ENCODE measurements at places on chromosomes 3 and 15.

GRCh38 chr3:160006282-160007163 is 17.9 kb downstream of the IL12A start:
- DNase-seq = peak; percentile 69

DNA sequence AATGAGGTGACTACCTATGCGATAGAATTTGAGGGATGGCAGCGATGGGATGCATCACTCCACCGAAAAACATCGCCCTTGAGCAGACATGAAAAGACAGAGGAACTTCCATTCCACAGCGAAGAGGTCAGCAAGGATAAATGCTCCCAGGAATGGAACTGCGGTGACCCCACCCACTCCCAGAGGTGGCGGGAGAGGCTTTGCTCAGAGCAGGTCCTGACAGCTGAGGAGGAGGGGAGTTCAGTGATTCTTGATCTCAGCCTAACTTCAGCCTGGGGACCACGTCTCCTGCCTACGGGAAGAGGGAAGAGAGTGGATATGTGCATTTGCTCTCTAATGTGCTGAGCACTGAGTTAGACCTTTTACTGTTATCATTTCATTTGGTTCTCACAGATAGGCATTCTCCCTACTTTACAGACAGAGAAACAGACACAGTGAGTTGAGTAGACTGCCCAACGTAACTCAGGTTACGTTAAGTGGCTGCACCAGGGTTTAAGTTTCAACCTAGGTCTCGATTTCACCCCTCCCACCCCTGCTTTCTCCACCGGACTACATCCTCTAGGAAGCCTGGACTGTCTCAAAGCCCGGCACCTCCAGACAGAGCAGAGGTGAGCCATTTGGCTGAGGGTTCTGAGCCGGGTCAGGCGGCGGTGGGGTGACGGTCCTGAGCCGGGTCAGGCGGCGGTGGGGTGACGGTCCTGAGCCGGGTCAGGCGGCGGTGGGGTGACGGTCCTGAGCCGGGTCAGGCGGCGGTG is 170.0 kb downstream of the RAB11A start:
- DNase-seq = peak; percentile 2

- peak; percentile 54 for DNase-seq
These were observed 86.2 kb upstream of the LRTM1 start for GRCh38 chr3:55014081-55014480.

DNA sequence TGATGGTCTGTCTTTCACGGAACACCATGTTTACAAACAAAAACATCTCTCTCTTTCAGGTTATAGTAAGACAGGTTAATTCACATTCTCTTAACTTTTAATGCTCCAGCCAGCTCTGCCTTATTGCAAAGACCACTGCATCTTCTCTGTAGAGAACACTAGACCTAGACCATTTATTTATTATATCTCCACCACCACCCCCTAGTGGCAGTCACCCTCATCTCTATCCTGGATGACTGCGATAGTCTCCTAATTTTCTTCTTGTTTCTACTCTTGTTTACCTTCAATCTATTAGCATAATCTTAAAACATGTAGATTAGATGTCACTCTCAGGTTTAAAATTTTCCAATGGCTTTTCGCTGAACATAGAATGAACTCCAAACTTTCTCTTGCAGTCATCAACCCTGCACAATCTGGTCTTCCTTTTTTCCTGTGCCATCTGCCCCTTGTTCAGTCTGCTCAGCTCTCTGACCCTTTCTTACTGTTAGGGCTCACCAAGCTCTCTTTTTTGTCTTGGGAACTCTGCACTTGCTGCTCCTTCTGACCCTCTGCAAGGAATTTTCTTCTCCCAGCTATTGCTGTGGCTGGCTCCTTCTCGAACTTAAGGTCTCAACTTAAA is 155.6 kb downstream of the SQOR start:
- DNase-seq = peak; percentile 44

DNA sequence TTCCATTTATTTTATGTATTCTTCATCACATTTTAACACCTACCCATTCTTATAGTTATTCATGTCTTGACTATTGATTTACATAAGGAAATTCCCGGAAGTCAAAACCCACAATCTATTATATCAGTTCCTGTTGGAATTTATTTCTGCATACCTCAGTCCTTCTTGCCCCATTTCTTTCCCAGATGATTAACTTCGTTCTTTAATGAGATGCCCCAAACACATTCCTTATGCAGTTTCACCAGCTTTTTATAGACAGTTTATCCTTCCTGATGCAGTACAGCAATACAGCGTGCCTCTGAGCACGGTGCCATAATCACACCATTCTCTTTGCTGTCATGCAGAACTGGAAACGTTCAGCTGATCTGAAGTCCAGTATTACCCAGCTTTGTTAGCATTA is 175.8 kb upstream of the NANOGP8 start:
- no peak for DNase-seq

- DNase-seq = no peak
These were observed 451.0 kb downstream of the EPHA6 start for GRCh38 chr3:97265237-97266005.

- DNase-seq = peak; percentile 9
These were observed 75.8 kb downstream of the ZPLD1 start for GRCh38 chr3:102510663-102511062.

- DNase-seq = no peak
These were observed 437.4 kb upstream of the TPRG1 start for GRCh38 chr3:188734395-188734794.

DNA sequence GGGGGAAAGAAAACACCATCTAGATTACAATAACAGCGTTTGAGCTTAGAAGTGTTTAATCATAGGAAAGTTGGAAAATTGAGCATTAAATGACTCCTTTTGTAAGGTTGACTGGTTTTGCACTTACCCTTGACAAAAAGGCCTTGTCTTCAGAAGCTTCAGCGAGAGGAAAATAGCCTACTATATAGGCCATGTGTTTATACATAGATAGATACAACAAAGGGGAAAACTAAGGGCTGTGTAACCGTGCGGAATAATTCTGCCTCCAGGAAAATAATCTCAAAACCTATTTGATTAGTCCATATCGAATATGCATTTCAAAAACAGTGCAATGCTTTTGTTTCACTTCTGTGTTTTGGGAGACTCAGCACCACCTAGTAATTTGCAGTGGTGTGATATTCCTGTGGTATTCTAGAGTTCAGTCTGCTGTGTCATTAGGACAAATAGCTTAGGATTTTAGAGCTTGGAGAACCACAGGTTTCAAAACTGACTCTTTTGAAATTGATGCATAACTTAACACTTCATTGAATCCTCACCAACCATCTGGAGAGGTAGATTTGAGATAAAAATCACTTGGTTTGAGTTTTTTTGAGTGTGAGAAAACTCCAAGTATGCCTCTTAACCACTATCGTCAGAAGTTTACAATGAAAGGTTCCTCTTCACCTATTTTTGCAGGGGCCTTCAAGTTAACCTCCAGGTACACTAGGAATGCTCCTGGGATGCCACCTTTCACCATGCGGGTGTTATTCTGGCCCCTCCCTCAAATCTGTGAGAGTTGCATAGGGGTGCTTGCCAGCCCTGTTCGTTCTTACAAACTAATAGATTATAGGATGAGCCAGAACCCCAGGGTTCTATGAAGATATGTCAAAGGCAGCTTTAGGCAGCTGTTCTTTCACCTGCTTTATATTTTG is 1.9 kb downstream of the ARHGAP31 start:
- peak; percentile 54 for DNase-seq

- no peak for DNase-seq
These were observed 122.6 kb upstream of the SMAD3 start for GRCh38 chr15:66942649-66943390.

DNA sequence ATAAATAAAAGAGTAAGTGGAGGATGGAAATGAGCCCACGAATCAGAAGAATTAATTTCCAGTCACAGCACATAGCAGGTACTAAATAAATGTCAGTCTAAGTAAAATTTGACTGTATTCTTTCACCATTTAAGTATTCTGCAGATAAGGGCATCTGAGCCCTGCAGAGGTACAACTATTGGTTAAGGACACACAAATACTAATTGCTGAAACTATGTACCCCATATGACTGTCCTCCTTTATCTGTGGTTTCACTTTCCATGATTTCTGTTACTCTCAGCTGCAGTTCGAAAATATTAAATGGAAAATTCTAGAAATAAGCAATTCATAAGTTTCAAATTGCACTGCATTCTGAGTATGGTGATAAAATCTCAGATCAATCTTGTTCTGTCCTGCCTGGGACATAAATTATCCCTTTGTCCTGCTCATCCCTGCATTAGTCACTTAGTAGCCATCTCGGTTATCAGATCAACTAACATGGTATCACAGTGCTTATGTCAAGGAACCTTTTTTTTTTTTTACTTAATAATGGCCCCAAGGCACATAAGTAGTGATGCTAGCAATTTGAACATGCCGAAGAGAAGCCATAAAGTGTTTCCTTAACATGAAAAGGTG is 95.1 kb downstream of the LSAMP start:
- no peak for DNase-seq

GRCh38 chr15:37698679-37699078 is 235.8 kb upstream of the TMCO5A start:
- DNase-seq = no peak

GRCh38 chr3:184599143-184599542 is 37.6 kb downstream of the EPHB3 start:
- no peak for DNase-seq

- DNase-seq = no peak
These were observed 27.4 kb downstream of the CALML4 start for GRCh38 chr15:68177742-68178141.

DNA sequence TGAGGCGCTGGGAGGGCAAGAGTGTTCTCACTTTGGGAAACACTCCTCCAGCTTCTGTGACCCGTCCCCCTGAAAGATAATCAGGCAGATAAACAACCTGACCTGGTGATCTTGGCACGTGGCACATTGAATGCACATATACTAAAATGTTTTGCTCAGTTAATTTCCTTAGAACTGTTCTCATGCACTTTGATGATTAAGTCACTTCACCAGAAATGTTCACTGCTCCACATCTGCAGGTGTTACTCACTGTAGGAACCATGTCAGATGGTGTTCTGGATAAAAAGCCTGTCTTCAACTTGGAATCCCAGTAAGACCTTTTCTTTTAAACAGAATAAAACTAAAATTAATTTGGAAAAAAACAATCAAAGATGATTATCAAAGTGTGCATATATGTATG is 24.6 kb upstream of the NIPA2 start:
- no peak for DNase-seq

DNA sequence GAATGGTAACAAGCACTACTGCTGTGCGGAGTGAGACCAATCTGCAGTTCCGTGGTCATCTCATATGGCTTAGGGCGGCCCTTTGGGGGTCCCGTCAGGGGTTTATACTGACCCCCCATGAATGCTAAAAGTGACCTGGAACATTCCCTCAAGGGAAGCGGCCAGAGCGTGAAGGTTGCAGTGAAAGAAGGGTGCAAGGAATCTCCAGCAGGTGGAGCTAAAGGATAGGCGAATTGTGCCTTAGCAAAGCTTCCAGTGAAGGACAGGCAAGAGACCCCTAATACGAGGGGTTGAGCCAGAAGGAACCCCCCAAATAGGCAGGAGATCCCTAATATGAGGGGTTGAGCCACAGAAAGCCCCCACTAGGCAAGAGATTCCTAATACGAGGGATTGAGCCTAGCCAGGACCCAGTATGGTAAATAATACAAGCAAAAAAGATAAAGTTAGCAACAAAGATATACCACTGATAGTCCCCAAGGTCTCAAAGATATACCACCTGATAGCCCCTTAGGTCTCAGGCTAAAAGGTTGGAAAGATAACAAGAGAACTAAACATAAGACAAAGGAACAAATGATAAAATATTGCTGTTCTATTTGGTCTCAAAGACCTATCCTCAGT is 32.8 kb downstream of the ZNF589 start:
- DNase-seq = peak; percentile 38

GRCh38 chr3:141294848-141295247 is 63.2 kb downstream of the PXYLP1 start:
- peak; percentile 81 for DNase-seq

GRCh38 chr15:77637851-77638692 is 5.4 kb upstream of the LINGO1 start:
- no peak for DNase-seq

- no peak for DNase-seq
These were observed 315.8 kb downstream of the NTRK3 start for GRCh38 chr15:87940768-87941167.

GRCh38 chr3:43036621-43037423 is 57.7 kb downstream of the GASK1A start:
- DNase-seq = no peak

DNA sequence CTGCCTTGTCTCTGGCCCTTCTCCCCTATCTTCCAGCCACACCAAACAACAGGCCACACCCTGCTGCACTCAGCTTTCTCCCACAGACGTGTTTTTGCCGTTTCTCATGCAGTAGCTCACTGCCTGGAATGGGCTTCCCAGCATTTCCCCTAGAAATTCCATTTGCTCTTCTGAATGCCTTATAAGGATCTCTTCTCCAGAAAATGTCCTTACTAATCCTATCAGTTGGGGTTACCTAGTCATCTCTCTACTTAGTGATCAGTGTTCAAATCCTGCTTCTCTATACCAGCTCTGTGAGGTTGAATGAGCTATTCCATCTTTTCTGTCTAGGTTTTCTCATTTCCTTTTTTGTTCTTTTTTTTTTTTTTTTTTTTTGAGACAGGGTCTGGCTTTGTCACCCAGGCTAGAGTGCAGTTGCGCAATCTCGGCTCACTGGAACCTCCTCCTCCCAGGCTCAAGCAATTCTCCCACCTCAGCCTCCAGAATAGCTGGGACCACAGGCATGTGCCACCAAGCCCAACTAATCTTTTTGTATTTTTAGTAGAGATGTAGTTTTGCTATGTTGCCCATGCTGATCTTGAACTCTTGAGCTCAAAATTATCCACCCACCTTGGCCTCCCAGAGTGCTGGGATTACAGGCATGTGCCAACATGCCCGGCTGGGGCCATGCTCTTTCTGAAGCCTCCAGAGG is 98.2 kb upstream of the CHD2 start:
- peak; percentile 65 for DNase-seq

- peak; percentile 57 for DNase-seq
These were observed 95.3 kb upstream of the OXTR start for GRCh38 chr3:8864402-8865350.

DNA sequence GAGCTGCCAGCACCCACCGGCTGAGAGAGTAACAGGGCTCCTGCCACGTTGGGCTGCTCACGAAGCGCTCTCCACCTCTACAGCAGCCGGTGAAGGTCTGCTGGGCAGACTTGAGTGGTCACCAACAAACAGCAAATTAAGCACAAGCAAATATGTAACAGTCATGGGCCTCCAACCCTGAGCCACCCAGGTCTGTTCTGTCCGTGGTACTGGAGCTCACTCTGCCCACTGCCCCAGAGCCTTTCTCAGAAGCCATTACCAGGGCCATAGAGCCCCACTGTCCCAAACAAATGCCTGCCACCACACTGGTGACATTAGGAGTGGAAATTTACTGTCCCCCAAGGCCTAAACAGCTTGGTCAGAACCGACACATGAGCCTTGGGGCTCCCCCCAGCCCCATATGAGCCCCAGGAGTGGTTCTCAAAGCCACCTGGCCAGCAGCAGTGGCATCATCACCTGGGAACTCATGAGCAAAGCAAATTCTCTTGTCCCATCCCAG is 56.6 kb downstream of the LRIG1 start:
- DNase-seq = no peak

DNA sequence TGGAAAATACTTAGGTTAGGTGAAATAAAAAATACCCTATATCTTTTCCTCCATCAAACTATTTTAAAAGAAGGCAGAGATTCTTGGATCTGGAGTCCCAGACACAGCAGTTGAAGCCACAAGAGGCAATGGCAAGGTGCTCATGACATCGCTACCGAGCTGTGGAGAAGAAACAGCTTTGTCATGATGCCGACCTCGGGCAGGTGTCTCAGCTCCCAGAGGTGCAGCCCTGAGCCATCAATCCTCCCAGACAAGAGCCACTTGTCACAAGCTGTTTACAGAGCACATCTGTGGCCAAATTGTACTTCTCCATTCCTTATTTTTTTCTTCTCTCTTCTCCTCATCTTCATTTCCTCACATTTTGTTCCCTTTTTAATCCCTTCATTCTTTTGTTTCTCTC is 50.8 kb downstream of the GPR176 start:
- DNase-seq = no peak
